ENCODE measurements at places on chromosomes 6 and 20.

DNA sequence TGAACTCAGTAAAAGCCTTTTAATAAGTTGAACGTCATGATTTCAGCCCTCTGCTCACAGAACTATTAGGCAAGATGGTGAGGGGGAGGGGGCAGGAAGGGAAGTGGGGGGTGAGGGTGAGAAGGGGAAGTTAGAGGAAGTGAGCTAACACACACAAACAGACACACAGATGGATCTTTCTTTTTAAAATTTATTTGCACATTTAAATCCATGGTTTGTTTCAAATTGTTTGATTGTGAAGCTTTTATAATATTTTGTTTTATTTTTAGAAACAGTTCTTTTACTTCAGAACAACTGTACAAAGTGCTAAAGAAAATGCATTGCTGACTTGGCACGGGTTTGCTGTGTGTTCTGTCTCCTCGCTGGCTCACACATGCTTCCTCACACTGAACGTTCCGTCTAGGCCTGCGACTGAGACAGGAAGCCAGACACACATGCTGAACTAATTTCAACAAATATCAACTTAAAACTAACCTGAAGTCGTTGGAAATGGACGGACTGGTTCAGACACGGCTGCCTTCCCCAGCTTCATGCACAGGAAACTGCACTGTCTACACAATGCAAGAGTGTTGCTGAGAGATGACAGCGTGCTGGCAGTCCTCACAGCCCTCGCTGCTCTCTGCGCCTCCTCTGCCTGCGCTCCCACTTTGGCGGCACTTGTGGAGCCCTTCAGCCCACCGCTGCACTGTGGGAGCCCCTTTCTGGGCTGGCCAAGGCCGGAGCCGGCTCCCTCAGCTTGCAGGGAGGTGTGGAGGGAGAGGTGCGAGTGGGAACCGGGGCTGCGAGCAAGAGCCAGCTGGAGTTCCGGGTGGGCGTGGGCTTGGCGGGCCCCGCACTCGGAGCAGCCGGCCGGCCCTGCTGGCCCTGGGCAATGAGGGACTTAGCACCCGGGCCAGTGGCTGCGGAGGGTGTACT lies 8.1 kb upstream of the ZBP1 start:
- DNase-seq, result no peak

DNA sequence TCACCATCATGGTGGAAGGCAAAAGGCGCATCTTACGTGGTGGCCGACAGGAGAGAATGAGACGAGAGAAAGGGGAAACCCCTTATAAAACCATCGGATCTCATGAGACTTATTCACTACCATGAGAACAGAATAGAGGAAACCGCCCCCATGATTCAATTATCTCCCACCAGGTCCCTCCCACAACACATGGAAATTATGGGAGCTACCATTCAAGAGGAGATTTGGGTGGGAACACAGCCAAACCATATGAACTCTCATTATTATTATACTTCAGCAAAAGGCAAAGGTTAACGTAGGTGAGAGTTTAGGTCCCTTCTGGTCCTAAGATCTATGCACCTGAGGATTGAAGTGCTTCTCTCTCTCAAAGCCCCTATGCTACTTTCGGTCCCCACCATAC lies 2.4 kb upstream of the PFDN4 start:
- DNase-seq, result no peak

GRCh38 chr6:40524797-40525585 lies 62.2 kb downstream of the LRFN2 start:
- DNase-seq, result no peak

DNA sequence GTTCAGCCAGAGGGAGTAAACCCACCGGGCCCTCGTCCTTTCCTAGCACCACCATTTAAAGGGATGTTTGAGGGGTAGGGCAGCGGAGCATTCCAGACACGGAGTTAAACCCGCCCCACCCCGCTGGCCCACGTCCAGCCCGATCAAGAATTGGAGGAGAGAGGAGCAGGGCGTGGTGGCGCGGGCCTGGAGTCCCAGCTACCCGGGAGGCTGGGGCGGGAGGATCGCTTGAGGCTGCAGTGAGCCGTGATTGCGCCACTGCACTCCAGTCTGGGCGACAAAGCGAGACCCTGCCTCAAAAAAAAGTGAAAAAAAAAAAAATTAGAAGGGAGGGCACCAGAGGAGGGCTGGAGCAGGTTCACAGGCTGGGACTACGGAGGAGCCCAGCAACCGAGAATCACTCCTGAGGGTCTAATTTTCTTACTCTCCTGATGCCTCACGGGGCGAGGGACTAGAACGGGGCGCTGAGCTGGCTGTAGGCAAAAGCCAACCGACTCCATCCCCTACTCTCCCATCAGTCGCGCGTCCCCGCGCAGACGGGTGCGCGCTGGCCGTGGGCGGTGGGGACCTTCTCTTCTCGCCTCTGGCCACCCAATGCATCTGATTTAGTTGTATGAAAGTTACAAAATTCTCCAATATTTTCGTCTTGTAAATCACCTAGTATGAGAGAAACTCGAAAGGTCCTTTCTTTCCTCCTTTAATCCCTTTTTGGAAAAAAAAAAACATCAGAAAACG lies 6.1 kb upstream of the HSPA1B start:
- no peak for DNase-seq

- no peak for DNase-seq
Observed at GRCh38 chr20:37803438-37804307, 99.3 kb upstream of the VSTM2L start.

DNA sequence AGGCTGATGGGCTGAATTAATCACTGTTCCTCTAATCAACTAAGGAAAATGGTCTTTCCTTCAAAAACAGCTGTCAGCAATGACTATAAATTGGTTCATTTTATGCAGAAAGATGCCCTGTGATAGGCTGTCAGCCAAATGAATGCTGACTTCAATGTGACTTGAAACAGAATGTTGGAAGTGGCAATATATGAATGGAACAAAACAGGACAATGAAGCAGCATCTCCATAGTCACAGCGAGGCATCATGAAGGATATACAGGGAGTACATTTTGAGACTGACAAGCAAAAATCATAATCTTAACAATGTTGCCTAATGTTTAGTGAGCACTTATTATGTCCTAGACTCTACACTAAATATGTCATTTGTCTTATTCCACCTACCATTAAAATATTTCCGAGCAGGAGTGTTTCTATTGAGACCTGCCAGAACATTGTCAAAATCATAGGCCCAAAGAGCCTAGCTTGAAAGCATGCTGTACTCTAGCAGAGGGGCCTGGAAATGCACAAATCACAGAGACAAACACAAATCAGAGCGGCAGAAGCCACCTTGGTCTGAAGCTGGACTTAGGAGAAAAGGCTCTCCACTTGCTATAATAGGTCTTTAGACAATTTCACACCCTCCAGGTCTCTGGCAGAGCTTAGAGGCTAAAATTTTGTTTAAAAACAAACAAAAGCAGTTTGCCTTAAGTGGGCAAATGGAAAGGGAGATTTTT lies 63.3 kb downstream of the FAM50B start:
- no peak for DNase-seq

- DNase-seq, result peak; percentile 11
Observed at GRCh38 chr6:169807229-169807628, 55.8 kb downstream of the ERMARD start.

- no peak for DNase-seq
Observed at GRCh38 chr20:43102394-43102793, 87.3 kb downstream of the PTPRT start.

DNA sequence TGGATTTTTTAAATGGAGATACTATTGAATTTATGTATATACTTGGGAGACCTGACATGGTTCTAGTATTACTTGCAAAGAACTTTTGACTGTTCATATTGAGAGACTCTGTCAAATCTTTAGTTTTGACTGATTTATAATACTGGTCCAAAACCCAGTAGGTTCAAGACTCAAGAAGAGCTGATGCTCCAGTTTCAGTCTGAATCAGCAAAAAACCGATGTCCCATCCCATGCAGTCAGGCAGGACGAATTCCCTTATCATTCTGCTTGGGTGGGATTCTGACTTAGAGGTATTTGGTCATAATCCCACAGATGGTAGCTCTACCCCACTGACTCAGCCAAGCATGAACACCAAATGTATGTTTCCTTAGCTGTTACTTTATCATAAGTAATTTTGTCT lies 29.5 kb downstream of the ZNF334 start:
- no peak for DNase-seq

GRCh38 chr20:38165966-38166702 lies 1.1 kb upstream of the TGM2 start:
- DNase-seq, result no peak

DNA sequence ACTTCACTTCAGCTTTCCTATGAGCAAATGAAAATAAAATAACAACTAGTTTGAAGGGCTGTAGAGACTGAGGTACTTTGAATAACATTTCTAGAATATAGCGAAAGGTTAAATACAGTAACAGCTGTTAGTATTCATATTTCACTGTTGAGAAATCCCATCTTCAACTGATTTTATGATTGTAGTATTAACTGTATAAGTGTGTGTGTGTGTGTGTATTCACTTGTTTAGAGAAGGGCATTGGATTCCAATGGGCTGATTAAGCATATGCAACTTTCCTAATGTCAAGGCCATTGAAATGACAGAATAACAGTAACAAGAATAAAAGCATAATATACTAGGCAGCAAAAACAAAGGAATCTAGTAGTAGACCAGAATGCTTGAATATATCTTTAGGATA lies 957.5 kb upstream of the EPHA7 start:
- no peak for DNase-seq

- no peak for DNase-seq
Observed at GRCh38 chr20:59515013-59515905, 89.1 kb upstream of the PHACTR3 start.

DNA sequence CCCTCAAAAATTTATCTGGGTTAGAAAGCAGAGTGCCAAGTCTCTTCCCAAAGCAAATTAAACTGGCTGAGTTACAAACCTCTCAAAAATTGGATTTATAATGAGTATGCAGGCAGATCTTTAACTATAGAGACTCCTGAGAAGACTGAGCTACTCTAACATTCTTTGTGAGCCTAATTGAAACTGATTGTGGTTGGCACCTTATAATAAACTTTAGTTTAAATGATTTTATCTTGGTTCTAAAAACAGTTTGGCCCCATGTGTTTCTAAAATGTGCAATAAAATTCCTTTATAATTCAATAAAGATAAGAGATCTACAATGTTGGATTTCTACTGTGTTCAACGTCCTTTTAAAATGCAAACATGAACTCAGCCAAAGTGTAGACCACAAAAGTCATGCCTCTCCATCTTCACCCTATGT lies 480.2 kb upstream of the RNF217 start:
- DNase-seq, result no peak

DNA sequence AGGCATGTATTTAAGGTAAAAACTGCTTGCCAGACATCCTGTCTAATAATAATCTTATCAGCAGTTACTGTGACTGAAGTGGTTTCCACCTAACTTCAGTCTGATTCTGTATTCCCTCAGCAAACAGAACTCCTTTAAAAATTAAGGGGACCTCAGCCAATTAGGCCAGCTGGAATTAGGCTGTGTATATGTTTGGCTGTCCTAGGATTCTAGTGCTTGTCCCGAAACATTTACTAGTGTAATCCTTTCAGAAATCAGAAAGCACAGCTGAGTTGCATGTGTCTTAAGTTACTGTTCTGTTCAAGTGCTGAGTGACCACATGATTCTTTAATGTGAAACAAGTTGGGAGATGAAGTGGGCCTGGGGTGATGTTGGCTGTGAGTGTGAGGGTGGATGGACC lies 120.9 kb upstream of the SUPT3H start:
- DNase-seq, result no peak

DNA sequence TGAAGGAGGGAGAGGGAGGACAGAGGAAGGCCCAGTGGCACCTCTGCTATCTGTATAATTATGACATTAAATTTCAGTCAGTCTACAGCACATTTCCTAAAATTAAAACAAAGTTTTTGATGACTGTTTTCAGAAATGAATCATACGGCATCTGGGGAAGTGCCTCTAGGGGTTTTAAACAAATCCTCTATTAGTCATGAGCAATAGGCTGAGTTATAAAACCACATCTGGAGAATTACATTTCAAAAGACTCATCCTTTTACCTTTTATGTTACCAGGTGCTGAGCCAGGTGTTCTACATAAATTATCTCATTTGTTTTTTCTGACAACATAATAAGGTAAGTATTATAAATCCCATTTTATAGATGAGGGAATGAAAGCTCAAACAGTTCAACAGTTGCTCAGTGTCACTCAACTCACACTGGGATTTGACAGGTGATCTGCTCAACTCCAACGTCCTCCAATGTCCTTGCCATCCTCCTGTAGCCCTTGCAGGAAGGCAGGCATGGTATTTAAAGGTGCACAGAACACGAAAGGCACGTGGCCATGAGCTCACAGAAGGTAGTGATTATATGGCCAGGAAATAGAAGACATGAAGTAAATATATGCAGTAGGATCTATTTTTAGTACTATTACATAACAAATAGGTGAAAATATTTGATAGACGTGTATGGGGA lies 184.2 kb upstream of the MAN1A1 start:
- no peak for DNase-seq

- DNase-seq, result no peak
Observed at GRCh38 chr6:109693111-109693510, 2.0 kb downstream of the FIG4 start.

- no peak for DNase-seq
Observed at GRCh38 chr6:52548353-52548713, 28.5 kb downstream of the TRAM2 start.

GRCh38 chr6:11845664-11846577 lies 67.3 kb upstream of the ADTRP start:
- DNase-seq, result no peak

GRCh38 chr6:149856256-149856994 lies 7.7 kb downstream of the LRP11 start:
- no peak for DNase-seq

DNA sequence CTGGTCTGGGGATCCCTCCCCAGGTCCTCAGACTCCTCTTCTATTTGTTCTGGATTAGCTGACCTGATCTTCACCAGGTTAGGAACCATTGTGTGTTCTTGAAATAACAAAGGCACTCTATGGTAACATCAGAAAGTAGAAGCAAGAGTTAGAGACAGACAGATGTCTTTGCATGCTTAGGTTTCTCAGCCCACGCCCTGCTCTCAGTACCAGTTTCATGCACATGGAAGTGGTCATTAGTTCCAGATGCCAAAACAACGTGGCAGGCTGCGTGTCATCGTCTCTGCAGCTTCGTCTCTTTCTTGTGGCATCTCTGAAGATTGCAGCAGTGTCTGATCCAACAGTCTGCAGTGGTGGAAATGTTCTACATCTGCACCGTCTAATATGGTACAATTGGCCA lies 89.4 kb downstream of the PACRG start:
- DNase-seq, result no peak

DNA sequence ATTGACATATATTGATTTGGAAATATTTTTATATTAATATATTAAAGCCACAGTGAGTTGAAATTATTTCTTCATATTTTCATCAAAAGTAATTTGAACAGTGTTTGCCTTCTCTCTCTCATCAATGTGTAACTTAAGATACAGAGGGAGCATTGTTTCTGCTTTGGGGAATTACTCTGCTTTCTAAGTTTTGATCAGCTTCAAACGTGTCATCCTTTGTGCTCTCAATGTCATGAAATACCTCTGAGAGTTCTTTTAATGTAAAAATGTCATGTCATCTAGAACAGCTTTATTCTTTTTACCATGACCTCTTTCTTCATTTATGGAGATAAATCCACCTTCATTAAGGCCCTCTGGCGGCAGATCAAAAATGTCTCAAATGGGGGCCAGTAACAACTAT lies 259.4 kb upstream of the STXBP5 start:
- no peak for DNase-seq

- DNase-seq, result no peak
Observed at GRCh38 chr6:151254451-151255081, 14.8 kb downstream of the AKAP12 start.

- no peak for DNase-seq
Observed at GRCh38 chr6:28215425-28215824, 9.7 kb upstream of the ZSCAN9 start.
